ENCODE measurements at places on chromosomes 3 and 15.

- no peaks in the 10 kb centered on the region for H3K36me3 ChIP-seq
- no peaks in the 10 kb centered on the region for H3K27me3 ChIP-seq
- no peak overlapping the region for H3K27ac ChIP-seq
- no peaks in the 10 kb centered on the region for H3K4me1 ChIP-seq
- no peak for DNase-seq
Measured at GRCh38 chr3:60792249-60792852, 458.9 kb downstream of the FHIT start.

DNA sequence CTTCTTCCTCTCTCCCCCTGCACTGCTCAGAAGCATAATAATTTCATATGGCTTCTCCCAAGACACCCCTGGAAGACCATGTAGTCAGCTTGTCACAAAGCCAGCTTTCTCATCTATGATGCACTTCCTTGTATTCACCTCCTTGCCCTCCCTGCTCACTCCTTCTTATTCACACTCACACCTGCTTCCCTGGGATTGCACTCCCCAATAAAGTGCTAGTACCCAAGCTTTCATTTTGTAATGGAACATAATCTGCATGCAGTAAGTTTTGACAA, 76.9 kb upstream of the FRMD4B start:
- no peaks in the 10 kb centered on the region for H3K4me1 ChIP-seq
- no peaks in the 10 kb centered on the region for H3K36me3 ChIP-seq
- DNase-seq = no peak
- no peaks in the 10 kb centered on the region for H3K27me3 ChIP-seq
- H3K4me3 ChIP-seq = no peak overlapping the region

DNA sequence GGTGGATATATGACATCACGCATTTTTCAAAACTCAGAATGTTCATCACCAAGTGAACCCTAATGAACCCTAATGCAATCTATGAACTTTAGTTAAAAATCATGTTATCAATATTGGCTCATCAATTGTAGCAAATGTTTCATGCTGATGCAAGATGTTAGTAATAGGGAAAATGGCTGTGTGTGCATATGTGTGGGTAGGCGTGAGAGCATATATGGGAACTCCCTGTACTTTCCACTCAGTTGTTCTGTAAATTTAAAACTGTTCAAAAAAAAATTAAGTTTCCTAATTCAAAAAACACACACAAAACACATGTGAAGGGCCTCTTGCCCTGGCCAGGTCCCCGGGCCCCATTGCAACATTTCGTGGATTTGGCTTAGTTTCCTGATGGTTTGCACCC, 89.7 kb upstream of the PROK2 start:
- H3K4me1 ChIP-seq = no peaks in the 10 kb centered on the region
- DNase-seq = no peak
- no peak overlapping the region for H3K4me3 ChIP-seq
- H3K27ac ChIP-seq = no peak overlapping the region
- no peaks in the 10 kb centered on the region for H3K36me3 ChIP-seq

- no peak overlapping the region for H3K27ac ChIP-seq
- no peak overlapping the region for H3K4me3 ChIP-seq
- H3K27me3 ChIP-seq = no peaks in the 10 kb centered on the region
- H3K4me1 ChIP-seq = no peaks in the 10 kb centered on the region
- H3K36me3 ChIP-seq = no peaks in the 10 kb centered on the region
Measured at GRCh38 chr15:70923311-70924080, 30.9 kb downstream of the LRRC49 start.

DNA sequence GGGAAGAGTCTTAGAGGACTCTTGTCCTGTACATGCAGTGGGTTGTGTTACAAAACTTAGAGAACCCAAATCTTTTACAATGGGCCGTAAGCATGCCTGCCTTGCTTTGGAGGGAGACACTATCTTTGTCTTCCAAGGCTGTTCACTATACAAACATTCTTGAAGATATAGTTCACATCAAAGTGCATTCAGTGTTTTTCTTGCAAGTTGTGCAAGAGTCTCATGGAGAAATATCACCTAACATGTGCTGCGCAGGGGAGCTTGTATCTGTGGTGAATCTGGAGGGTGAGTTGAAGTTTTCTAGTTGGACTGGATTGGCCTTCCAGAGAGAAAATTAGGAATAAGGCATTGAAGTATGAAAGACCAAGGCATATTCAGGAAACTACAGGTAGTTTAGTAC, 7.8 kb upstream of the PRTG start:
- H3K27me3 ChIP-seq = no peaks in the 10 kb centered on the region
- H3K4me3 ChIP-seq = no peak overlapping the region

GRCh38 chr3:54086652-54087405, 35.5 kb upstream of the CACNA2D3 start:
- no peak for DNase-seq
- H3K4me1 ChIP-seq = peaks cover 8% of the 10 kb centered on the region
- H3K27me3 ChIP-seq = peaks cover 6% of the 10 kb centered on the region
- no peak overlapping the region for H3K4me3 ChIP-seq
- H3K27ac ChIP-seq = no peak overlapping the region
- no peaks in the 10 kb centered on the region for H3K36me3 ChIP-seq

DNA sequence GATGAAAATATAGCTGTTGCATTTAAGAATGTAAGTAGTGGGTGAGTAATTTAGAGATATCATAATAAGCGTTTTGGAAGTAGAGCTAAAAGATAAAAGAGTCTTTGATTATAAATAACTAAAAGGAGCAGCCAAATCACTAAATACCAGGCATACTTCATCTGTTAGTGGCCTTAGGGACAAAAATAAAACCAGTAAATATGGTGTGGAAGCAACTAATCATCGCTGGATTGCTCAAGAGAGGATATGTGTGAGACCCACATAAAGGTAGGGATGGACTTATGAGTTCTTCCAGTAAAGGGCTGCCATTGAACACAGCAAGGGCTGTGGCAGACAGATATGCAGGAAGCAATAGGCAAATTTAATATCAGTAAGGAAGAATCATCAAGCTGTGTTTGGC, 356.2 kb downstream of the CNTN4 start:
- no peak overlapping the region for H3K4me3 ChIP-seq
- H3K36me3 ChIP-seq = no peaks in the 10 kb centered on the region
- no peak overlapping the region for H3K27ac ChIP-seq
- DNase-seq = no peak
- no peaks in the 10 kb centered on the region for H3K4me1 ChIP-seq

- peaks cover 83% of the 10 kb centered on the region for H3K36me3 ChIP-seq
- no peak overlapping the region for H3K4me3 ChIP-seq
- peak; percentile 73 for DNase-seq
- peak overlapping the region; percentile 53 for H3K27ac ChIP-seq
- H3K4me1 ChIP-seq = peaks cover 13% of the 10 kb centered on the region
Measured at GRCh38 chr15:89197503-89197971, 23.8 kb downstream of the RLBP1 start.

DNA sequence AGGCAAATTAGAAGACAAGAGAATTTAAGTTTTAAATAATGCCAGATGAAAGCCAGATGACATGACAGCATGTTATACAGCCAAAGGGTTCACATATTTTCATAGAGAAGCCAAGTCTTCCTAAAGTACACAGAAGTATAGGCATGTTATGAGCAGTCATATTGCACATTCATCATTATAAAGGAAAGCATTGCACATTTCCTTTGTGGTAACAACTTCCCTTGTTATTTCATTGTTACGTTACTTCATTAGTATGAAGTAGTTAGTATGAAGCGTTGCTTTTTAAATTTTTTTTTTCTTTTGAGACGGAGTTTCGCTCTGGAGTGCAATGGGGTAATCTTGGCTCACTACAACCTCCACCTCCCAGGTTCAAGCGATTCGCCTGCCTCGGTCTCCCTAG, 4.6 kb upstream of the ABCC5 start:
- no peaks in the 10 kb centered on the region for H3K4me1 ChIP-seq
- no peak overlapping the region for H3K4me3 ChIP-seq
- no peak for DNase-seq
- no peaks in the 10 kb centered on the region for H3K27me3 ChIP-seq

GRCh38 chr3:9548991-9549390, 4.6 kb downstream of the LHFPL4 start:
- no peak overlapping the region for H3K4me3 ChIP-seq
- H3K27me3 ChIP-seq = peaks cover 29% of the 10 kb centered on the region
- no peak for DNase-seq
- no peaks in the 10 kb centered on the region for H3K4me1 ChIP-seq

DNA sequence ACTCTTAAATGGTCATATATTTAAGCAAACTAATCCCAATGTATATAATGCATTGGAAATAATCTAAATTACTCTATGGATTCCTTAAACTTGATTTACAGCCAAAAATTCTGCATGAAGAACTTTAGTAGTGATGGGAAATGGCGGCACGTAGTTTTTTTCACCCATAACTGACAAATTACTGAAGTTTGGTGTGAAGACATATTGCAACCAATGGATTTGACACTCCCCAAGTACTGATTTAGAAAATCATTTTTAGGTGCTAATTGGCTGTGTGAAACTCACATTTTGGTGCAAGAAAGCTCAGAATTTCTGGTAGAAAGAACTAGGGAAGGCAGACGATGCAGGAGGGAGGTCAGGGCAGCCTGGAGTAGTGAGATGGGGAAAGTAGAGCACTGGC, 19.3 kb upstream of the TMEM108 start:
- no peaks in the 10 kb centered on the region for H3K36me3 ChIP-seq
- no peak overlapping the region for H3K4me3 ChIP-seq
- H3K4me1 ChIP-seq = no peaks in the 10 kb centered on the region
- no peaks in the 10 kb centered on the region for H3K27me3 ChIP-seq
- H3K27ac ChIP-seq = no peak overlapping the region

DNA sequence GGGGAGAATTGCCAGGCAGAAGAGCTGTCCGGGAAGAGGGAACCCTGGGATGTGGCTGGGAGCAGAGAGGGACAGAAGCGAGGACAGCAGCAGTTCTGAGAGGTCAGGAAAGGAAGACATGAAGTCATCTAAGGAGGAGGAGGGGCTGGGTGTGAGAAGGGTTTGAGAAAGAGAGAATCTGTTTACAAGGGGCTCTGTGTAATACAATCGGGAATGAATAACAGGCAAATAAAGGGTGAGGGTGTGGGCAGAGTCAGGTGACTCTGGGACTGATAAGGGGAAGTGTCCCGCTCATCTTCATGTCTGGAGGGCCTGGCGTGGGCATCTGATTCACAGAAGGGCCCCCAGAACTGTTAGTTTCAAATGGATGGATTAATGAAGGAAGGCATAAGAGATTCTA, 191.3 kb downstream of the XXYLT1 start:
- H3K36me3 ChIP-seq = no peaks in the 10 kb centered on the region
- DNase-seq = peak; percentile 22
- peak overlapping the region; percentile 42 for H3K27ac ChIP-seq
- H3K4me1 ChIP-seq = peaks cover 32% of the 10 kb centered on the region

DNA sequence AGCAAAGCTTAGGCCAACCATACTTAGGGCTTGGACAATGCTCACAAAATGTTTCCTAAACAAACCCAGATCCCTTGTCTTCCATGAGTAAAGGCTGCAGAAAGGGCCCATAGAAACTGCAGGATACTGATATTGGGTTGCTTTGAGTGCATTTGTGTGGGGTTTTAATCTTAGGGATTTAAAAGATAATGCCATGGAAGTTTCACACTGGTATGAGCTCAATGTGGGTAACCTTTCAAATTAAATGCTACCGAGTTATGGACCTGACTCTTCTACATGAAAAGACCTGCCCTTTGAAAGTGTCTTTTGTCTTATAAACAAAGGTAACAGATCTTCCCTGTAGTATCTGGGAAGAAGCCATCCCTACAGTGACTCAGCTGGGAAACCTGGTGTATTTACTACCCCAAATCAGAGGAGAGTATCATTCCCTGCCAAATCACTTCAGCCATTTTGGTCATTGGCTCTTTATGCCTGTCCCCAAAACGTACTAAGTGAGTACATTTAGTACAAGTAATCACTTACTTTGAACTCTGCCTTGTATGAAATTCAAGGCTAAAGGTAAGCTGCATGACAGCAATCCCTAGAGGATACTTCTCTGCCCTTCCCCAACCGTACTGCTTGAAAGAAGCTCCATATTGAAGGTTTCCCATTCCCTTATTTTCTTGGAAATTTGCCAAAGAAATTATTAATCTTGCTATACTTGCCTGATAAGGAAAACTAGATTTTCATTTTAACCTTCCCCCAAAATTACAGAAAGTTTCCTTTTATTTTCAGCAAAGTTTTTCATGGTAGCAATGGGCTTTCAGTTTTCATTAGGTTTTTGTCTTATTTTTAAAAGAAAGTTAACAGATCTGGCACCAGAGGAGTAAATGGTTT, 7.2 kb downstream of the TM4SF1 start:
- no peaks in the 10 kb centered on the region for H3K27me3 ChIP-seq
- DNase-seq = no peak
- H3K27ac ChIP-seq = peak overlapping the region; percentile 26
- H3K36me3 ChIP-seq = peaks cover 24% of the 10 kb centered on the region

- no peak for DNase-seq
- no peaks in the 10 kb centered on the region for H3K27me3 ChIP-seq
- H3K4me1 ChIP-seq = peaks cover 43% of the 10 kb centered on the region
- H3K36me3 ChIP-seq = peaks cover 54% of the 10 kb centered on the region
- H3K27ac ChIP-seq = peak overlapping the region; percentile 73
Measured at GRCh38 chr3:49415931-49416601, 3.8 kb downstream of the TCTA start.

DNA sequence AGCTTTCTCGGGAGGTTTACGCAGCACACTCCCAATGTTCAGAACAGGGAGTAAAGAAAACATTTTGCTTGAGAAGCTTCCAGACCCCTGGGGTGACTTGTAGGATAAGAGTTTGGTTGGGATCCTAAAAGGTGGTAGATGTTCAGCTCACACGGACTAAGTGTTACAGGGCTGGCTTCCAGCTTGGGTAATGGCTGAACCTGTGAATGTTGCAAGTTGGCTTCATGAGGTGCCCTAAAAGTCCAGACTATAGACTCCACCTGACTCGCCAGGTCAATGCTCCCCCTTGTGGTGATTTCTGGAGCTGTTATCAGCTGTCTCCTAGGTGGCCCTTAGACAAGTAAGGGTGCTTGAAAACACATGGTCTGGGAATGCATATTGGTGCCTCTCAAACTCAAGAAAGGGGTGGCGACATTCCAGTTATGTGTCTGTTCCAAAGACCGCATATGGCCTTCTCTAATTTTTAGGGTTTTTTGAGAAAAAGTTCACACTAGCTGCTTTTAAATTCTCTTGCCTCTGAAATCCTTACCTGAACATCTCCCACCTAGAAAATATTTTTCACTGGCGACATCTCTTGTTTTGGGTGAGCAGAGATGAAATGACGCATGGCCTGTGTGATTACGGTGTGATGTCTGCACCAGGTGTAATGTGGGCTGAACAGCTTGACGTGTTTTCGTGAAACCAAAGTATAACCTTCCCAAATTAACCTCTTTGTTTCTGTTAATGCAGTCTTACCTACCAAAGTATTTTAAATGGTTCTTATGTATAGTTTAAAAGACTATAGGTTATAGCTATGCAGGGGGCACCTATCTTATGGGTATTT, 175.7 kb upstream of the KBTBD8 start:
- DNase-seq = peak; percentile 61
- no peaks in the 10 kb centered on the region for H3K36me3 ChIP-seq
- no peaks in the 10 kb centered on the region for H3K27me3 ChIP-seq
- H3K4me3 ChIP-seq = no peak overlapping the region

All from lower lobe of right lung (tissue), 2 donors.